ENCODE measurements at places on chromosomes 5 and 9.

DNA sequence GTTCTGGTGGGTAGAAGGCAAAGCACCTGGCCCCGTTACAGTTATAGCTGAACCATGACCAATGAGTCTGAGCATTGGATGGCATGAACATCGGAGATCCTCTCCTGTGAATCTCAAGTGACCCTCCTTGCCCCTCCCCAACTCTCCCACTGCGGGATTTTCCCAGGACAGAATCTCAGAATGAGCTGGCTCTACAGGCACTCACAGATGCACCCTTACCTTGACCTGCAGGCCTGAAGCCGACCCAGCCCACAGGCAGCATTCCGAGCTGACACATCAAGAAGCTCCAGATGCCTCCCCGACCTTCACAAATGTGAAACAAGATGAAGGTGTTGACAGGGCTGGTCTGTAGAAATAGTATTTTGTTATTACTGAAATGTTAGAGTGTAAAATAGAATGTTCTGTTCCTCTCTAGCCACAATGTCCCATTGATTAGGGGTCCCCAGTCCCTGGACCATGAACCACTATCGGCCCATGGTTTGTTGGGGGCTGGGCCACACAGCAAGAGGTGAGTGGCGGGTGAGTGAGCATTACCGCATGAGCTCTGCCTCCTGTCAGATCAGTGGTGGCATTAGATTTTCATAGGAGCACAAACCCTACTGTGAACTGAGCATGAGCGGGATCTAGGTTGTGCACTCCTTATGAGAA lies 263.4 kb downstream of the AUH start:
- no peak for DNase-seq

DNA sequence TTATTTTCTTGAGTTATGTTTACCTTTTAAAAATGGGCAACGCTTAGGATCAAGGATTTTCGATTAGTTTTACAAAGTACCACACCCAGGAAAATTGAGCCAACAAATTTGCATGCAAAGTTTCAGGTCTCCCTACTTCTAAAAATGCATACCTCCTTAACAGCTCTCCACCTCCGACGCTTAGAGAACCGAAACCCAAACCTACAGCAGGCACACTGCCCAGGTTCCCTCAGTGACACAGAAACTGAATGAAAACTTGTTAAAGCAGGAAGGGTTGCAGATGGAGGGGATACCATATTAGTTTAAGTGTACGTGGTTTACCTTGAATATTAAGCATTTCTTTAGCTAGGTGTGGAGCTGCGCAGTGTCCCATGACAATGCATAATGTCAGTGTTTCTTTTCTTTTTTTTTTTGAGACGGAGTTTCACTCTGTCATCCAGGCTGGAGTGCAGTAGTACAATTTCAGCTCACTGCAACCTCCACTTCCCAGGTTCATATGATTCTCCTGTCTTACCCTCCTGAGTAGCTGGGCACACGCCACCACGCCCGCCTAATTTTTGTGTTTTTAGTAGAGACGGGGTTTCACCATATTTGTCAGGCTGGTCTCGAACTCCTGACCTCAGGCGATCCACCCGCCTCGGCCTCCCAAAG lies 1.6 kb upstream of the SUB1 start:
- no peak for DNase-seq

DNA sequence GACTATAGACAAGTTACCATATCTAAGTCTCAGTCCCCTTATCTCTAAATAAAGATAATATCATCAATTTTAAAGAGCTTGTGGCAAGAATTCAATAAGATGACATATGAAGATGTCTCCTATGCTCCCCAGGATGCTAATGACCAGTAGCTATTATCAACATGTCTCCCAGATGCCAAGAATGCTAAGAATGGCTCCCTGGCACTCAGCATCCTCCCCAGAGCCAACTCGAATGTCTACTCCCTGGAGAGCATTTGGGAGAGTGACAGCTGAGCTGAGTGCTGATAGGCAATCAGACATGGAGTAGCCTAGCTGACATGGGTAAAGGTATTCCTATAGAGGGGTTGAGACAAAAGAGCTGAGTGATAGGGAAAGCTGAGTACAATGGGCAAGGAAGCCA lies 15.9 kb downstream of the P4HA2 start:
- DNase-seq: no peak

- DNase-seq: peak; percentile 32
Measured at GRCh38 chr5:90792725-90793124, 234.1 kb downstream of the ADGRV1 start.

GRCh38 chr5:142685418-142686209 lies at the start of gene FGF1:
Gene FGF1, minus strand, starts transcription at chr5:142686090. Its CDS starts 71,963 bp downstream, at chr5:142614127.
- DNase-seq: peak; percentile 86
